ENCODE measurements at places on chromosomes 3 and 15. TPM values are rescaled to one million over a fixed set of nuclear protein-coding genes. Genes with fewer than 3 reads are reported as not detected.

DNA sequence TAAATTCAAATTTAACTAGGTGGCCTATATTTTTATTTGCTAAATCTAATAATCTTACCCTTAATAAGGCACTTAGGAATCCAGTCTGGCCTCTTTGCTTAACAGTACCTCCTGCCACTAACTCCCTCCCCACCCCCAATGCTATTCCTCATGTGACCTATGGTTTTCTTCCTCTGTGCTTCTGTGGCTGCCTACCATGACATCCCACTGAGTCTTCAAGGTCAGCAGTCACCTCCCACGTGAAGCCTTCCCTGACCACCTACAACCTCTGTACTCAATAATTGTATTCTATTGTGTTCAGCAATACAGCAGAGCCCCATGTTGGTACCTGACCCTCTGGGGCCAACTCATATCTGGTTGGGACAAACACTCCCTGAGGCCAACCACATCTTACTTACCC is 9.7 kb downstream of the PARP16 start:
- no peak for DNase-seq
- no peak overlapping the region for H3K4me3 ChIP-seq
- H3K4me1 ChIP-seq = peaks cover 9% of the 10 kb centered on the region
- no peak overlapping the region for H3K27ac ChIP-seq

- H3K27me3 ChIP-seq = no peaks in the 10 kb centered on the region
- no peak overlapping the region for H3K27ac ChIP-seq
- H3K4me3 ChIP-seq = no peak overlapping the region
- H3K36me3 ChIP-seq = peaks cover 13% of the 10 kb centered on the region
- no peak for DNase-seq
These were observed 25.2 kb upstream of the TFDP2 start for GRCh38 chr3:142174559-142174958.

DNA sequence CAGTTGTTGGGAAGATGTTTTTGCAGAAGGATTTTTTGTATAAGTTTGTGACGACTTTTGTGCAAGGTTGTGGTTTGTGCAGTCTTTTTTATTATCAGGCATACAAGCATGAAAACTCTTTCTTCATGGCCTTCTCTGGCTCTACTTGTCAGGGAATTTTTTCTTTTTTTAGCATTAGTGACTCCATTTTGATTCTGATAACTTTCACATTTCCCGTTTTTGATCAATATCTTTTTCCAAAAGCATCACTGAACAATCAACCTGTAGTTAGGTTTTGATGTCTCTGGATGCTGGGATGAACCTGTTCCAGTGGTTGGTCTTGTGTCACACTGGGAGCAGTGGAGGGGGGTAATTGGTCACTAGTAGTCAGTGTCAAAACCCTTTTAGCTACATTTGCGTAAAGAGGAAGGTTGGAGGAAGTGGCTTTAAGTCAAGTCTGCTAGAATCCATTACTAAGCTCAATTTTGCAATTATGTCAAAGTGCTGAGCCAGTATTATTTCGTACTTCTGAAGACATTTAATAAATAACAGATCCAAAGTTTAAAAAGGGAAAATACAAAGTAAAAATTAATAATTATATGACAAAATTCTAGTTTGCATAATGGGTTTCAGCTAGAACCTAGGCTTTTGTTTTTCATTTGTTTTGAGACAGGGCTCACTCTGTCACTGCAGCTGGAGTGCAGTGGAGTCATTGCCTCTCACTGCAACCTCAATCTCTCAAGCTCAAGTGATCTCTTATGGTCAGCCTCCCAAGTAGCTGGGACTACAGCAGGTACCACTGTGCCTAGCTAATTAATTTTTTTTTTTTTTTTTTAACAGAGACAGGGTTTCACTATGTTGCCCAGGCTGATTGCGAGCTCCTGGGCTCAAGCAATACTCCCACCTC is 18.8 kb upstream of the CFAP161 start:
- H3K27me3 ChIP-seq = peaks cover 41% of the 10 kb centered on the region
- no peak overlapping the region for H3K27ac ChIP-seq
- DNase-seq = no peak

MUSTN1 gene
- total RNA-seq = 1.9 TPM

- no peak overlapping the region for H3K27ac ChIP-seq
- DNase-seq = no peak
- H3K4me1 ChIP-seq = peaks cover 23% of the 10 kb centered on the region
- no peaks in the 10 kb centered on the region for H3K27me3 ChIP-seq
- H3K4me3 ChIP-seq = no peak overlapping the region
These were observed 19.9 kb downstream of the CCNL1 start for GRCh38 chr3:157139938-157140534.

CCDC13 gene
- total RNA-seq = 3.3 TPM

DNA sequence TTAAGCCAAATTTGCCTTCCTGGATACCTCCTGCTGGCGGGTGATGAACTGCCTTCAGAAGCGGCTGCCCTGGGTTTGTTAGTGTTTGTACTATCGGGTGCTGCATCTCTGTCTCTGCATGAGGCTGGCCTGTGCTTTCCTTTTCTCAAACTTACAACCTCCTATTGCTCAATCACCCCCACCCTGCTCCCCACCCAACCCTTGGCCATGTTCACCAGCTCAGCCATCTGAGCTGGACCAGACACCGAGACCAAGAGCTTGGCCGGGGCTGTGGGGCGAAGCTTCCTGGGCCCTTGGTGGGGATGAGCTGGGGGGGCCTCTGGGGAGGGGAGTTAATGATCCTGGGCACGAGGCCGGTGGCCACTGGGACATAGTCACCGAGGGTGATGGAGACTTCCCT is 16.8 kb upstream of the FBLN2 start:
- no peak overlapping the region for H3K4me3 ChIP-seq
- H3K27ac ChIP-seq = no peak overlapping the region
- no peaks in the 10 kb centered on the region for H3K36me3 ChIP-seq
- DNase-seq = no peak

DNA sequence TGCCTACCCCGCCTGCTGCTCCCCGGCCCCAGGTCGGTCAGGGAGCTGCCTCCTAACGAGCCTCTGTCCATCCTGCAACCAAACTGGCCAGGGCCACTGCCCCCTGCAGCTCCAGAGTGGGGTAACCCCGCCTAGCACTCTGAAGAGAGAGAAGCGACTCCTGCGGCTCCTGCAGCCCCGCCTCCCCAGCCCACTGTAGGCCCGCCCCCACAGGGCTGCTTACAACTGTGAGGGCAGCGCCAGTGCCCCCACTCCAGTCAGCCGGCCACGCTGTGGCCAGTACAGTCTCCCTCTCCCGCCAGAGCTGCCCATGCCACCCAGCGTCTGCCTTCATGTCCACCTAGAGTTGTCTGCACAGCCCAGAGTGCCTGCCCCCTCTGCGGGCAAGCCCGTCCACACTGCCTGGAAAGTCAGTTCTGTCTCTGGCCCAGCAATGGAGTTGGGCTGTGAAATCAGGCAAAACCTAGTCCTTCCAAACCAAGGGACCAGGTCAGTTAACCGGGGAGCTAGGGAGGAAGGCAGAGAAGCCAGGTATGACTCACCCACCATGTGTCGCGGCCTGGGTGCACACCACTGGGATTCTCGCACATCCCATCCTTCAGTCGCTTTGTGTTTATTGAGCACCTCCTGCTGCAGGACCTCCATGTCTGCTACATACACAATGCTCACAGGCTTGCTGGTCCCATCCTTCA is 2.4 kb downstream of the UCN2 start:
- H3K36me3 ChIP-seq = no peaks in the 10 kb centered on the region
- peaks cover 35% of the 10 kb centered on the region for H3K4me1 ChIP-seq
- H3K27ac ChIP-seq = peak overlapping the region; percentile 93
- H3K4me3 ChIP-seq = peak overlapping the region; percentile 35
- peak; percentile 76 for DNase-seq
- H3K27me3 ChIP-seq = no peaks in the 10 kb centered on the region

DNA sequence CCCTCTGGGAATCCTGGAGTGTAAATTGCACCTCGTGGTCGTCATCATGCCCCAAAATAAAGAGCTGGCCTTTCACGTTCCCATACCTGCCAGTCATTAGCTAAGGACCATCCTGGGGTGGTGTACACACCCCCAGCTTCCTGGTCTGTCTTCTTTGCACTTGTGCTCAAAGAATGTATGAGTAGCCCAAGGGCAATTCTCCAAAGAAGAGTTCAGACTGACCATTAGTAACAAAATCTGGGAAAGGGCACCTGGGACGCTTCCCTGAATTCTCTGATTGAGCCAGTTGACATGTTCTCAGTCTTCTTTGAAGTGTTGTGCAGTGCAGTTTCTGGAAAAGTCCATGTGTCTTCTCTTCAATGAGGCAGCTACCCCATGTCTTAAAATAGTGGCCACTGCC is 34.8 kb downstream of the FAM3D start:
- H3K27me3 ChIP-seq = peaks cover 16% of the 10 kb centered on the region
- no peaks in the 10 kb centered on the region for H3K36me3 ChIP-seq
- no peak for DNase-seq
- peaks cover 5% of the 10 kb centered on the region for H3K4me1 ChIP-seq
- no peak overlapping the region for H3K27ac ChIP-seq

- no peak for DNase-seq
- H3K4me1 ChIP-seq = no peaks in the 10 kb centered on the region
- no peak overlapping the region for H3K27ac ChIP-seq
- H3K27me3 ChIP-seq = no peaks in the 10 kb centered on the region
- H3K36me3 ChIP-seq = no peaks in the 10 kb centered on the region
- no peak overlapping the region for H3K4me3 ChIP-seq
These were observed 844.7 kb downstream of the MCTP2 start for GRCh38 chr15:95075792-95076677.

DNA sequence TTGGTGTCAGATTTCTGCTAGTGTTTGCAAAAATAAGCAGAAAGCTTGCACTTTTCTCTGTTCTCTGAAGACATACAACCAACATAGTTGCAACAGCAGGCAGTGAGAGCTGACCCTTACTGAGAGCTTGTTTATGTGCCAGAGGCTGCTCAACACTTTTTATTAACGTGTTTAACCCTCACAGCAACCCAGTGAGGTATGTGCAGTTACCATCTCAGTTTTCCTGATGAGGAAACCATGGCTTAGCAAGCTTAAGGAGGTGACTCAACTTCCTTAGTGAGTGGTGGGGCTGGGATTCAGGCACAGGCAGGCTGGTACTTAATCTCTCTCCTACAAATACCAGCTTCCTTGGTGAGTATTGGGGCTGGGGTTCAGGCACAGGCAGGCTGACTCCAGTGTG is 158.1 kb upstream of the CTDSPL start:
- peaks cover 30% of the 10 kb centered on the region for H3K4me1 ChIP-seq
- H3K27me3 ChIP-seq = no peaks in the 10 kb centered on the region
- H3K36me3 ChIP-seq = no peaks in the 10 kb centered on the region
- no peak overlapping the region for H3K27ac ChIP-seq

PLCB2 gene
- total RNA-seq = 16.9 TPM

DNA sequence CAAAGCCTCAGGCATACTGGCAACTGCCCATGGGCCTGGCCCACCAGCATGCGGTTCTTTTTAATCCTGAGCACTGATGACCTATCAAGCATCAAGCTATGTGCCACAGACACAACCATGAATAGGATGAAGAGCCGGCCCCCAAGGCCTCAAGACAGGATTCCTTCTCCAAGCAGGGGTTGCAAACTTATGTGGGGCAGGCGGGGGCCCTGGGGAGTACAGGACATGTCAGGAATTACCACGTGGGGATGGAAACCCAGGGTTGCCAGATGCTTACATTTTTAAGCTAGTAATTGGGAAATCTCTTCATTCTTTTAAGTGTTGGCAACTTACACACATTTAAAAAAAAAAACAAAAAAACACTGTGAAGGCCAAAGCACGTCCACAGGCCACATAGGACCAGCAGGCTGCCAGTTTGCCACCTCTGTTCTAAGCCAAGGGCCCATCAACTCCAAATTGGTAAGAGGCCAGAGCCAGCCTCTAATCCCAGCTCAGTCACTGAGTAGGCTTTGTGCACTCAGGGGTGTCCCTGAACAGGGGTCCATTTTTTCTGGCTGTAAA is 32.8 kb downstream of the BDH1 start:
- no peak overlapping the region for H3K27ac ChIP-seq
- DNase-seq = no peak
- H3K4me1 ChIP-seq = no peaks in the 10 kb centered on the region
- H3K27me3 ChIP-seq = no peaks in the 10 kb centered on the region
- no peak overlapping the region for H3K4me3 ChIP-seq
- no peaks in the 10 kb centered on the region for H3K36me3 ChIP-seq

DNA sequence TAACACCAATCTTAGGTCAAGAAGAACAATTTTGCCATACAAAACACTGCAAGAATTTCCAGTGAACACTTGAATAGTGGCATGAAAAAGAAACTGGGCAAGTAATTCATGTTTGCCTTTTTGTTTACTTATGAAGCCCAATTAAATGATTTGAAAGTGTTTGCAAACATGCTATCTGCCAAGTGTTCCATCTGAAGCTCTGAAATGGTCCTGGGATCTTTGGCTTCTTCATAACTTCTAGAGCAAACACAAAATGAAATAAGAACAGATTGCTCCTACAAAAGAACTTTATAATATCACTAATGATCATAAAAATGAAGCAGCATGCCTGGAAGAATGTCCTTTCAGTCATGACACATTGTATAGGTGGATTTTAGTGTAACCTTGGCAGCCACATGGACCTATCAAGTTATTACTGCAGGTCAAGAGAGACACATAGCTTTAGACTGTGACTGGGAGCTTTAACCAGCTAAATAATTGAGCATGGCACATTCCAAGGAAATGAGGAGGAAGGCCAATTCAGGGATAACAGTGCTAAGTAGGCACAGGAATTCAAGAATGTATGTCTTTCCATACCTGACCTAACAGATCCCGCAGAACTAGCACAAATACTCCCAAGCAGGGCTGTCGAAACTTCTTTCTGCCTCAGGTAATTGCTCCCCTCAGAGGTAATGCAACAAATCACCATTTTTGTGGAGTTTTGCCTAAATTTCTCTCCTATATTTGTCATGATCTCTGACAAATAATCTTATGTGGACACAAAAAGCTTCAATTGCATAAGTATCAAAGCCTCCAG is 144.6 kb downstream of the DUT start:
- H3K27me3 ChIP-seq = no peaks in the 10 kb centered on the region
- no peak overlapping the region for H3K27ac ChIP-seq
- no peaks in the 10 kb centered on the region for H3K36me3 ChIP-seq

DNA sequence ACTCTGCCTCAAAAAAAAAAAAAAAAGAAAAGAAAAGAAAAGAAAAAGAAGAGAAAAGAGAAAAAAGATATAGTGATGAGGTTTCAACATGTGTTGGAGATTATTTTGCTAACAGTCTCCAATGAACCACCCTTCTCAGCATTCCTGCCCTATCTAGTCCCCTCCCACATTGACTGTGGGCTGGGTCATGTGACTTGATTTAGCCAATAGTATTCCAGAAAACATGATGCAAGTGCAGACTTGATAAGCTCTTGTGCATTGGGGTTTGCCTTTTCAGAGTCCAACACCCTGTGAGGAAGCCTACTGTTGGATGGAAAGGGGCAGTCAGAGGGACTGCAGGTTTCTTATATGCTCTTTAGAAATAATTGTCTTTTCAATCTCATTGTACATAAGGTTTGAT is 37.8 kb upstream of the MED12L start:
- no peak overlapping the region for H3K27ac ChIP-seq
- H3K4me3 ChIP-seq = no peak overlapping the region
- peak; percentile 62 for DNase-seq
- no peaks in the 10 kb centered on the region for H3K4me1 ChIP-seq
- H3K27me3 ChIP-seq = no peaks in the 10 kb centered on the region

GRCh38 chr3:30408105-30408557 is 198.3 kb upstream of the TGFBR2 start:
- no peaks in the 10 kb centered on the region for H3K36me3 ChIP-seq
- H3K27ac ChIP-seq = no peak overlapping the region

GRCh38 chr3:122563717-122564025 is 429 bp downstream of the PARP9 start:
- H3K27me3 ChIP-seq = peaks cover 16% of the 10 kb centered on the region
- H3K4me3 ChIP-seq = no peak overlapping the region
- no peak overlapping the region for H3K27ac ChIP-seq
- no peaks in the 10 kb centered on the region for H3K4me1 ChIP-seq
- no peaks in the 10 kb centered on the region for H3K36me3 ChIP-seq

WWTR1 gene
- 55.0 TPM for total RNA-seq
